ENCODE measurements at places on chromosomes 3 and 15.

DNA sequence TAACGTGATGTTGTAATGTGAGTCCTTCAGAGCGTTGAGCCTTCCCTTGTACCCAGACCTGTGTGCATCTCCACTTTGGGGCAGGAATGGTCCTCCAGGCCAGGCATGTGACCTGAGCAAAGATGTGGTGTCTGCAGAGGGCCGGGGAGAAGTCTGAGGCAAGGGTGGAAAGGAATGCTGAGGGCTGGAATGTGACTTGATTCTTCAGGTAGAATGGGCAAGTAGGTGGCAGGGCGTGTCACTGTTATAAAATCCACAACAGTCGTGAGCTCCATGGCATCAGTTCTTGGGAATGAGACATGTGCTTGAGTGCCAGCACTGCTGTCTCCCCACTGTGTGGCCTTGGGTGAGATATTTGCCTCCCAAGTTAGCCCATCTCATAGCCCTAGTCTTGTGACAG lies 24.0 kb upstream of the BSN start:
- H3K27me3 ChIP-seq = no peaks in the 10 kb centered on the region
- H3K4me3 ChIP-seq = no peak overlapping the region
- no peaks in the 10 kb centered on the region for H3K4me1 ChIP-seq
- peak; percentile 10 for DNase-seq

DNA sequence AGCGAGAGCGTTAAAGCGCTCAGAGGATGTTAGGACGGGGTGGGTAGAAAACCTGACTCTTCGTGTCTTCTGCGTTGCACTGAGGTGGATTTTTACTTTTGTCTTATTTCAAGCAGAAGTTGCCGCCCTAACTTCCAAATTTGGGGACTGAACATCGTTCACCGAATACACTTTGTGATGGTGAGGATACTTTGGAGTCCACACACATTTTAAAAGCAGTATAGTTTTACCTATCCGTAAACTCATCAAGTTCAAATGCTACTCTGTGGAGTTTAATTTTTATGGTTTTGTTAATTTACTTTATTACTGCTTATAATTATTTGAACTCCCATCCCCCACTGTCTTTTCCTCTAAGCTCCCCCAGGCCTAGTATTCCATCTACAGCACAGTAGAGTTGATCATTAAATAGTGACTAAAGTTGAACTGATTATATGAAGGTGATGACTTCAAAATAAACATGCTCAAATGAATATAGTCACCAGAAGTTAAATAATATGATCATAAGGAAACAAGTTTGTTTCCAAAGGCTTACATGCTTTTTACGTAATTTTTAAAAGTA lies 617 bp upstream of the EOGT start:
- H3K27me3 ChIP-seq = no peaks in the 10 kb centered on the region
- no peak for DNase-seq
- 0 out of 2 replicates have a peak overlapping the region, but pooled peaks have one; percentile 26 for H3K27ac ChIP-seq

GRCh38 chr3:141485641-141486495 lies 959 bp upstream of the RASA2 start:
- H3K36me3 ChIP-seq = no peaks in the 10 kb centered on the region
- H3K27me3 ChIP-seq = no peaks in the 10 kb centered on the region
- peak overlapping the region; percentile 64 for H3K4me3 ChIP-seq

DNA sequence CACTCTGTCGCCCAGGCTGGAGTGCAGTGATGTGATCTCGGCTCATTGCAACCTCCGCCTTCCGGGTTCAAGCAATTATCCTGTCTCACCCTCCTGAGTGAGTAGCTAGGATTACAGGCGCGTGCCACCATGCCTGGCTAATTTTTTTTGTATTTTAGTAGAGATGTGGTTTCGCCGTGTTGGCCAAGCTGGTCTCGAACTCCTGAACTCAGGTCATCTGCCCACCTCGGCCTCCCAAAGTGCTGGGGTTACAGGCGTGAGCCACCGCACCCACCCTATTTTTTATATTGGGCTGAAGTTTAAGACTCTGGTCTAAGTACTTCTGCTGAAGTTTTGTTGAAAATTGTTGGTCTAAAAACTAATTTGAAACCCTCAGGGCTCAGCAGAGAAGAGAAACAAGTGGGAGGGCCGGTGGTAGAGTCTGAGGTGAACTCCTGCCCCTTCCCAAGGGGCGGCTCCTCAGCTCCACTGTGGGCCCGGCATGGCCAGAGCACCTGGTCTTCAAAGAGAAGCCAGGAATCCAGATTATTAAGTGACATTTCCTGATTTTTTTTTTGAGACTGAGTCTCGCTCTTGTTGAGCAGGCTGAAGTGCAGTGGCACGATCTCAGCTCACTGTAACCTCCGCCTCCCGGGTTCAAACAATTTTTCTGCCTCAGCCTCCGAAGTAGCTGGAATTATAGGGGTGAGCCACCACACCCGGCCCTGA lies 4.0 kb downstream of the HDAC11 start:
- H3K4me3 ChIP-seq = no peak overlapping the region
- H3K4me1 ChIP-seq = peaks cover 36% of the 10 kb centered on the region
- H3K27ac ChIP-seq = peak overlapping the region; percentile 90
- H3K27me3 ChIP-seq = no peaks in the 10 kb centered on the region

DNA sequence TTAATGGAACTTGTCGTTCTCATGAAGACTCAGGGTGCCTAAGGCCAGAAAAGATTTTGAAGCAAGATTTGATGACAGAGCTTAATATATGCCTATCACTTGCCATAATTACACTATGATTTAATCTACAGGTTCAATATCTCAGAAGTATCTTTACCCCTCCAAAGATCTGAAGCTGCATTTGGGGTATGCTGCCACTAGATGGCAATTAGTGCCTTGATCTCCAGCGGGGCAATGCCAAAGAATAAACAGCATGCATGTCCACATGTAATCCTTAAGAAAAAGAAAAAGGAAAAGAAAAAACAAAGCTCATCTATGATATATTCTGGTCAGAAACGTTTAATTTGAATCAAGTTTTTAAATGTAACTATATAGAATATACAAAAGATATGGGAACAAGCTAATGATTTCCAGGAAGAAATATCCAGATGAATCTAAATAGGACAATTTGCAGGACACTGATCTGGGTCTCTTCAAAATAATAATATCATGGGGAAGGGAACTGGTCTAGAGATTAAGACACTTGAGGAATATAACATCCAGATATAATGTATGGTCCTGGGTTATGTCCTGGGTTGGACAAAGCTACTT lies 55.0 kb upstream of the SOX14 start:
- no peaks in the 10 kb centered on the region for H3K36me3 ChIP-seq
- no peak overlapping the region for H3K27ac ChIP-seq
- H3K4me1 ChIP-seq = no peaks in the 10 kb centered on the region

GRCh38 chr15:38593524-38593923 lies 28.9 kb upstream of the RASGRP1 start:
- peak overlapping the region; percentile 53 for H3K27ac ChIP-seq
- no peak overlapping the region for H3K4me3 ChIP-seq
- H3K27me3 ChIP-seq = no peaks in the 10 kb centered on the region
- H3K4me1 ChIP-seq = peaks cover 38% of the 10 kb centered on the region

- no peak overlapping the region for H3K27ac ChIP-seq
- no peak for DNase-seq
- H3K36me3 ChIP-seq = no peaks in the 10 kb centered on the region
- H3K27me3 ChIP-seq = no peaks in the 10 kb centered on the region
Measured at GRCh38 chr3:125123451-125124305, 67.9 kb upstream of the HEG1 start.

- H3K4me3 ChIP-seq = no peak overlapping the region
- no peak overlapping the region for H3K27ac ChIP-seq
- no peaks in the 10 kb centered on the region for H3K4me1 ChIP-seq
- no peak for DNase-seq
- H3K36me3 ChIP-seq = no peaks in the 10 kb centered on the region
- H3K27me3 ChIP-seq = no peaks in the 10 kb centered on the region
Measured at GRCh38 chr15:96358001-96358801, 27.7 kb downstream of the NR2F2 start.

- no peak overlapping the region for H3K27ac ChIP-seq
- H3K36me3 ChIP-seq = no peaks in the 10 kb centered on the region
- H3K4me1 ChIP-seq = peaks cover 10% of the 10 kb centered on the region
- DNase-seq = no peak
Measured at GRCh38 chr15:58779554-58779953, 8.5 kb downstream of the MINDY2 start.

DNA sequence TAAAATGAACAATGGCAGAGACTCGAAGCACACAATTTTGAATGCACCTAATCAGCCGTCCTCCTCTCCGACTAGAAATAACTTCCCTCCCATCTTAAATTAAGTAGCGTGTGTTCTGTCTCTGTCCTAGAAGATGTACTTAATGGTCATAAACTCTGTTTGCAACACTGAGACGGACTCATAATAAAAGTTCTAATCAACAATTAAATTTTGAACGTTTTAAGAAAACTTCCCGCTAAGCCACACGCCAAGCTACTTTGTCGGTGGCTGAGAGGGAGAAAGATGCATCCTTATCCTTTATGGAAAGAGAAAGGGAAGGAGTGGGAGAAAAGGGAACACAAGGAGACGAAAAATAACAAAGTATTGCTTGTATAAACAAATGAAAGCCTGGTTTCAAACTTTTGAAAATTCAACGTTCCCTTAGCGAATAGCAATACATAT lies 989 bp downstream of the GNB4 start:
- peak overlapping the region; percentile 63 for H3K4me3 ChIP-seq
- H3K27me3 ChIP-seq = 0 out of 2 replicates have a peak, but pooled peaks cover 3% of the 10 kb centered on the region
- DNase-seq = no peak

- H3K27me3 ChIP-seq = no peaks in the 10 kb centered on the region
- H3K4me1 ChIP-seq = peaks cover 24% of the 10 kb centered on the region
- peak overlapping the region; percentile 67 for H3K4me3 ChIP-seq
- DNase-seq = no peak
Measured at GRCh38 chr3:4866866-4867265, 112.4 kb upstream of the BHLHE40 start.

GRCh38 chr3:37475435-37475834 lies 301.1 kb upstream of the LRRFIP2 start:
- no peaks in the 10 kb centered on the region for H3K36me3 ChIP-seq
- DNase-seq = no peak
- H3K27ac ChIP-seq = no peak overlapping the region
- no peak overlapping the region for H3K4me3 ChIP-seq

GRCh38 chr15:34755419-34755773 lies 598 bp upstream of the GJD2 start:
- H3K4me1 ChIP-seq = no peaks in the 10 kb centered on the region
- H3K27me3 ChIP-seq = peaks cover 47% of the 10 kb centered on the region
- DNase-seq = no peak
- no peak overlapping the region for H3K4me3 ChIP-seq
- H3K27ac ChIP-seq = no peak overlapping the region

DNA sequence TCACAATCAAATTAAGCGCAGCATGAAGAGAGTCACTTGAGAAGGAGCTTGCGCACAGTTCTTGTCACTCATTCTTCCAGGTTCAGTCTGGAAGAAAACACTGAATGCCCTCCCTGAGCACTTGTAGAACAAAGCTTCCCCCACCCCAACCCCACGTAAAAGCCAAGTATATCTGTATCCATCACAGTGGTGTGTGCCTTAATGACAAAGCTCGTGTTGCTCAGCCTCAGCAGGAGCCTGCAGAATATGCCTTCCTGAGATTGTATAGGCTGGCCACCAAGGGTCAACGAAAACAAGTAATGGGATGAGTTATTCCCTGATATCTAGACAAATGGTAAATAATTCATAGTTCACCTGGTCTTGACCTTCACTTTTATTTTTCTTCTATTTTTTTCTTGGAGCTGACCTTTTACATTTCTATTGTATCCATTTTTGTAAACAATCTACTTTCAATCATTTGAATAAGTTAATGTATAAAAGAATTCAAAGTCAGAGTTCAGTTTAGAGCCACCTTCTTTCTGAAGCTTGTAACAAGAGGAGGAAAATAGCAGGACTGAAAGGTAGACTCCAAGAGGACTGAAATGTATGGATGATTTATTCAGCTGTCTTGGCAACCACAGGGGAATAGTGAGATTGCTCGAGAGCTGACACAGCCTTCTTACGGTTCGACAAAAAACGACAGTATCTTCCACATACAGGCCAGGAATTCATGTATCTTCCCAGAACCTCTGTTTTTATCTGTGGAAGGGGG lies 405.5 kb upstream of the TPM1 start:
- H3K27ac ChIP-seq = no peak overlapping the region
- no peaks in the 10 kb centered on the region for H3K36me3 ChIP-seq
- no peaks in the 10 kb centered on the region for H3K4me1 ChIP-seq
- no peaks in the 10 kb centered on the region for H3K27me3 ChIP-seq
- DNase-seq = no peak
- H3K4me3 ChIP-seq = no peak overlapping the region

DNA sequence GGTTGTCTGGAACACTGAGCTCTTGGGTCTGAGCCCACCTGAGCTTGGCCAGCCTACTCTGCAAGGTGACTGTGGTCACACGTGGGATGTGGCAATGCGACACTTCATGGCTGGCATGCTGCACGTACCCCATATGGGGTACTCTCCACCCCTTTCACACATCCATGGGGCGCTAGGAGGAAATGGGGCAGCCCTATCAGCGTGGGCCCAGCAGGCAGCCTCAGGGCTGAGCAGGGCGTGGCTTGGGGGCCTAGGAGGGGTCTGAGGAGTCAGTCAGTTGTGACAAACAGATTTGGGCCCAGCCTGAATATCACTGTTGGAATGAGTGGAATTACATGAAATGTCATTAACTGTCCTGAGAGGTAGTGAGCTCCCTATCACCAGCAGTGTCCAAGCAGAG lies 82.3 kb upstream of the LINGO1 start:
- H3K27ac ChIP-seq = no peak overlapping the region
- H3K4me1 ChIP-seq = no peaks in the 10 kb centered on the region
- no peaks in the 10 kb centered on the region for H3K36me3 ChIP-seq
- H3K27me3 ChIP-seq = peaks cover 89% of the 10 kb centered on the region
- DNase-seq = no peak

DNA sequence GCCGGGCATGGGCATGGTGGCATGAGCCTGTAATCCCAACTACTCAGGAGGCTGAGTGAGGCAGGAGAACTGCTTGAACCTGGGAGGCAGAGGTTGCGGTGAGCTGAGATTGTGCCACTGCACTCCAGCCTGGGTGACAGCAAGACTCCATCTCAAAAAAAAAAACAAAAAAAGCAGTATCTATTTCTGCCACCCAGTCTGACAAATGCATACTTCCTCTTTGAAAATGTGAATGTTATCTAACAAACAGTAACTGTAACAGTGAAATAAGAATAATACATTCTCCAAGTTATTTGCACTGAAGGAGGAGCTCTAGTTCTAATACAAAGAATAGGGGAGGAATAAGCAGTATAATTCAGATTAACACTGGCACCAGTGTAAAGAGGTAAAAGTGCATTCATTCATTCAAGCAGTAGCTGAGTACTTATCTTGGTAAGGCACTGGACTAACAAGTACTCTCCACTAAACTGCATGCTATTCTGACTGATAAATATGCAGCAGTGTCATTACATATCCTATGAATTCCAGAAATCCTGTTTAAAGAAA lies 12.9 kb downstream of the VPS13C start:
- H3K36me3 ChIP-seq = no peaks in the 10 kb centered on the region
- H3K27ac ChIP-seq = no peak overlapping the region
- H3K4me3 ChIP-seq = no peak overlapping the region
- no peaks in the 10 kb centered on the region for H3K27me3 ChIP-seq
- no peaks in the 10 kb centered on the region for H3K4me1 ChIP-seq
- DNase-seq = no peak

GRCh38 chr3:31839144-31839917 lies 141.7 kb downstream of the OSBPL10 start:
- no peak for DNase-seq
- H3K4me3 ChIP-seq = no peak overlapping the region
- H3K27ac ChIP-seq = no peak overlapping the region
- H3K27me3 ChIP-seq = no peaks in the 10 kb centered on the region

Measured in PC-9 (cell line).